B cell (primary cell): ENCODE measurements at places on chromosomes 5 and 9. TPM values are rescaled to one million over a fixed set of nuclear protein-coding genes. Genes with fewer than 3 reads are reported as not detected.

- no peak overlapping the region for H3K4me3 ChIP-seq
- no peak overlapping the region for H3K27ac ChIP-seq
- H3K27me3 ChIP-seq, result no peaks in the 10 kb centered on the region
- DNase-seq, result no peak
Observed at GRCh38 chr5:116763987-116764866, 189.6 kb upstream of the SEMA6A start.

DNA sequence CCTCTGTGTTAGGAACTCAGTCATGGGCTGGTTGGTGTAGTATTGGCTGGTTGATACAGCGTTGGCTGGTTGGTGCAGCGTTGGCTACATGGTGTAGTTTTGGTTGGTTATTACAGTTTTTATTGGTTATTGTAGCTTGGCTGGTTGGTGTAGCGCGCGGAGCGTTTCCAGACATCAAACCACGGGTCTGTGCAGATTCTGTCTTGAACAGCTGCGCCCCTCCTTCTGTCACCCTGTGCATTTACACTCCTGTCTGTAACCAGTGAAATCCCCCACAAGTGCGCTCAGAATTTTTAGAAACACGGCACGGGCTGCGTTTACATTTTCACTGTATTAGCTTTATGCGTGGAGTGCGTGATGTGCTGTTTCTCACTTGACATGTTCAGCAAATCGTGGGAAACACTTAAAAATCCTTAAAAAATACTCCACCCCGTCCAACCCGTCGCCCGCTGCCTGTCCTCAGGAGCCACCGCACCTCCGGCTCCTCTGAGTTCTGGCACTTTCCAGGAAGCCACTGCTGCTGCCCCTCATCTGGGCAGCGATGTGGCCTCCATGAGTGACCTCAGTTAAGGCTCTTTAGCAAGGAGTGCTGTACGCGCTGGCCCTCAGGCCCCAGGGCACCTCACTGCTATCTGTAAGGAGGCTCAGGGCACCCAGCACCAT lies 20.8 kb downstream of the NKD2 start:
- H3K36me3 ChIP-seq, result no peaks in the 10 kb centered on the region
- H3K27ac ChIP-seq, result no peak overlapping the region
- no peak overlapping the region for H3K4me3 ChIP-seq
- no peaks in the 10 kb centered on the region for H3K27me3 ChIP-seq

The IL9 gene
- not detected in 2 replicates for polyA plus RNA-seq

DNA sequence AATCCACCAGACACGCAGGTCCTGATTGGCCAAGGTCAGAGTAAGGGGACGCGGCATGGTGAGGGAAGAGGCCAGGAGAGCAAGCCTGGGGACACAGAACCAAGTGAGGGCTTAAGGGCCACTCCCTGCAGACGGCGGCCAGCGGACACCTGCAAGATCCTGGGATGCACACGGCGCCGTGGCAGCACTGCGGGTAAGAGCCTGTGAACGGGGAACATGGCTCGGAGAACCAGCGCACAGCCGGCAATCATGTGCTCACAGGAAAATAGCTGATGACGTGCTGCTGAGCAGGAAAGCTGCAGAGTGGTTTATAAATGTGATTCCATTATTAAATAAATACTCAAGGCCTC lies 27.0 kb upstream of the NSMF start:
- no peak overlapping the region for H3K27ac ChIP-seq
- no peak for DNase-seq
- H3K27me3 ChIP-seq, result no peaks in the 10 kb centered on the region
- H3K36me3 ChIP-seq, result no peaks in the 10 kb centered on the region

- no peaks in the 10 kb centered on the region for H3K36me3 ChIP-seq
- no peak overlapping the region for H3K27ac ChIP-seq
- H3K27me3 ChIP-seq, result peaks cover 13% of the 10 kb centered on the region
Observed at GRCh38 chr9:109769250-109769649, 10.7 kb upstream of the PALM2AKAP2 start.

The DBH gene
- not detected in 2 replicates for polyA plus RNA-seq

The MELK gene
- 0.18 and 0.46 TPM in 2 replicates for polyA plus RNA-seq

The SH3GL2 gene
- not detected in 2 replicates for polyA plus RNA-seq

DNA sequence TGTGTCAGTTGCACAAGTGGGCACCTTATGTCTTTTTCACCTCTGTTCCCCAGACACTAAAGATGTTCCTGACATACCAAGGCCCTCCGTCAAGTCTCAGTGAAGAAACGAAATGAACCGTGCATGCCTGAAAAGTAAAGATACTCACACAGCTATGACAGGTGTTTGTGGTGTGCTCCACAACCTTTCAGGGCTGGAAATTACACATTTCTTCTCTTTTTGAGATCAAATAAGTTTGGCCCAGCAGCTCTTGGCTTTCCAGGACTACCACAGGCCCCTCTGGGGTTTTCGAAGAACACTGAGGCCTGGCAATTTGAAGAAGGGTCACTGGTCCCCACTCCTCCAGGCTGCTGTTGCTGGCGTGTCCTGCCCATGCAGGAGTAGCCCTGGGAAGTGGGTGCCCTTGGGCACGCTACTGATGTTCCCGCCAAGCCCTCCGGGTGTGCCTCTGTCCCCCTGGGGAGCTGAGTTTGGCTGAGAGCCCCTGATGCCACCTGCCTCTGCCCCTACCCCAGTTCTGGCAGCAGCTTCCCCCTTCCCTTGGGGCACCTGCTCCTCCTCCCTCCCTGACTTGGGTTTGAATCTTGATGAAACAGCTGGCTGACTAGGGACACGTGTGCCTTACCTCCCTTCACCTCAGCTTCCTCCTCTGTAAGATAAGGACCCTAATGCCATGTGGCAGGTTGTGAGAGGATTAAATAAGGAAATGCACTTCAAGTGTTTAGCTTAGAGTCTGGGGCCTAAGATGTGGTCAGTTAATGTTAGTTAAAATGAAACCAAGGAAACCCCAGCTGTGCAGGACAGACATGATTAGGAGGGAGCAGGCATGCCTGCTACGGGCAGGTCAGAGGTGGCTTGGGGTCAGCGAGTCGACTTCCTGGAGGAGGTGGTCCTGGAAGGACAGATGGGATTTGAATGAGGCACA lies 49.1 kb upstream of the GADD45G start:
- H3K27me3 ChIP-seq, result no peaks in the 10 kb centered on the region
- no peak overlapping the region for H3K27ac ChIP-seq
- DNase-seq, result peak; percentile 30

The GADD45G gene
- 4.3 and 6.1 TPM in 2 replicates for polyA plus RNA-seq

DNA sequence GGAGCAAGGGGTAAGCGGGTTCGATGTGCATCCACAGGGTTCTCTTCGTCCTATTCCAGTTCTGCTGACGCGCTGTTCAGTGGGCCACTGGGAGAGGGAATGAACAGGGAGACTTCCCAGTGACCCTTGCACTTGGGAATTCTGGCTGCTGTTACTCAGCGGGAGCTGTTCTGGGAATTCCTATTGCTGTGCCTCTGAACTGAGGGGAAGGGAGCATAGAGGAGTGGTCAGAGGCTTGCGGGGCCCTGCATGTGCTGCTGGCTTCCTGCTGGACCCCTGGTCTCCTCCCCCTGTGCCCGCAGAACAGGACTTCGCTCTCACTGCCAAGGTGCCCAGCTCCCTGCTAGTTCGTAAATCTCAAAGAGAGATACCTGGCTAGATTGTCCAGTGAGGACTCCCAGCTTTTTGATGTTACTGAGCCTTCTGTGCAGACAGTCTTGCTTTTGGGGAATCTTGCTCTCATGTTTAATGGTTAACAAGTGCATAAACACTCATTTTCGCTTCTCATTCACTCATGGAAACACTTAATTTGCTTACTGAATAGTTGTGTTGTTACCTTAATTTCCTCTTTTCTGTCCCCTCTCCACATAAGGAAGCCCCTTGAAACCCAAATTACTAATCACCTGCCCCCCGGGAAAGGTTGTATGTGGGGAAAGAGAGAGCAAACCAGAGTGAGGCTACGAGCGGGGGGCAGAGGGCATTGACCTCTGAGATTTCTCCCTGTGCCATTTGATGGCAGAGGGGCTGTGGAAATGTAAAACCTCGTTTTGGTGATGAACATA lies 5.9 kb downstream of the TRIO start:
- peak; percentile 32 for DNase-seq
- H3K36me3 ChIP-seq, result no peaks in the 10 kb centered on the region
- peaks cover 71% of the 10 kb centered on the region for H3K4me1 ChIP-seq
- no peaks in the 10 kb centered on the region for H3K27me3 ChIP-seq
- H3K27ac ChIP-seq, result peak overlapping the region; percentile 27
- H3K4me3 ChIP-seq, result peak overlapping the region; percentile 14

DNA sequence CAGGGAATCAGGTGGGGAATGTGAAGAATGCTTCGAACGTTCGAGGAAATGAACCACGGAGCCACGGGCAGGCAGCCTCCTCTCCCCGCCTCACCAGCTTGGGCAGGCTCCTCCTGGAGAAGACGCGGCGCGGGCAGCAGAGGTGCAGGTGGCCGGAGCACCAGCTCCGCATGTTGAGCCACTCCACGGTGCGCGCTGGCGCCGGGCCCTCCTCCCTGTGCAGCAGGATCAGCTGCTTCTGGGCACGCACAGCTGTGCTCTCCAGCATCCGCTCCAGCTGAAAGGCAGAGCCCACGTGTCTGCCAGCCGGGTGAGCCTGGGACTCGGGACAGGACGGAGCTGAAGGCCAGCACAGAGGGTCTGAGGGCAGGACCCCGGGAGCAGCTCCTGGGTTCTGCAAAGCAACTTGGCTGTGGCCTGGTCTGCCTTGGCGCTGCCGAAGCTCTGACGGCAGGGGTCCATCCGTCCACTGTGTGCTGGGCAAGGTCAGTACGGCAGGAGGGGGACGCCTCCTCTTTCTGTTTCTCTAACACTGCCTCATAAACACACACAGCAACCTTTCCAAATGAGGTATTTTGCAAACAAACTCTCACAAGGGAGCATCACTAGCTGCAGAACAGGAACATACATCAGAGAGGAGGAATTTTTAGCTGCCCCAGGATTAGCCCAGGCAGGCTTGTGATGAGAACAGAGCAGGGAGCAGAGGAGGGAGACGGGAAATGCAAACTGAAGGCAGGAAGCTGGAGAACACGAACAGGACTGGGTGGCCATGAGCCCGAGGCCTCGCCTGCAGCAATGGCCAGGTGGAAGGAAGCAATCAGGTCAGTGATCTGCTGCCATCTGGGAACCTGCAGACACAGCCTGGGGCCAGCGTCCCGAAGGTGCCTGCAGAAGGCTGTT lies 20.1 kb upstream of the NSMF start:
- no peaks in the 10 kb centered on the region for H3K36me3 ChIP-seq
- no peak overlapping the region for H3K27ac ChIP-seq
- no peak overlapping the region for H3K4me3 ChIP-seq
- no peak for DNase-seq

DNA sequence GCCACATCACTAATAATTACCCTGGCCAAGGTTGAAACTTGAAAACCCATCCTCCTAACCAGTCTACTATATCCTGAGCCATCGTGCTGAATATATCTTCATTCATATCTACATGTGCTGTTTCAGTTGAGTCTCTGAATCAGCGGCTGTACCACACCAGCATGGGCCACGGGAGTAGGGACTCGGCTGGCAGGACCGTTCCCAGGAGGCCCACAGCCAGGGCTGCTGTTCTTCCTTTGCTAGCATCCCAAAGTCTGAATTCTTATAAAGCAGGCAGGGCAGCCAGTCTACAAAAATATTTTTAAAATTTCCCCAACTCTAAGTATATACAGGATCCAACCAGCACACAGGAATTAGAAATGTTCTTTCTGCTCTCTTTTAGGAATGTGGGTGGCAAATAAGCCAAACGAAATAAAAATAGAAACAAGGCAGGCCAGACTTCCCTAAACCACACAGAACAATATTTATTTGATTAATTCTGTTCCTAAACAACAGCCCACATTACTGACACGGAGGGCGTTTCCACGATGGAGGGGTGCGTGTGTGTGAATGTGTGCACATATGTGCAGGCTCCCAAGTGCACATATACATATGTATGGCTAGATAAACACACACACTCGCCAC lies 42.8 kb upstream of the EQTN start:
- H3K4me1 ChIP-seq, result peaks cover 11% of the 10 kb centered on the region
- no peaks in the 10 kb centered on the region for H3K27me3 ChIP-seq
- no peak overlapping the region for H3K27ac ChIP-seq
- H3K36me3 ChIP-seq, result no peaks in the 10 kb centered on the region

- H3K36me3 ChIP-seq, result no peaks in the 10 kb centered on the region
- no peak overlapping the region for H3K27ac ChIP-seq
- H3K4me3 ChIP-seq, result no peak overlapping the region
- peaks cover 3% of the 10 kb centered on the region for H3K27me3 ChIP-seq
- H3K4me1 ChIP-seq, result no peaks in the 10 kb centered on the region
Observed at GRCh38 chr9:69936427-69936826, 107.2 kb upstream of the MAMDC2 start.

GRCh38 chr9:134966697-134967546 lies 49.2 kb upstream of the FCN1 start:
- H3K36me3 ChIP-seq, result no peaks in the 10 kb centered on the region
- H3K4me1 ChIP-seq, result no peaks in the 10 kb centered on the region
- H3K27ac ChIP-seq, result no peak overlapping the region
- no peaks in the 10 kb centered on the region for H3K27me3 ChIP-seq

- no peaks in the 10 kb centered on the region for H3K4me1 ChIP-seq
- H3K27ac ChIP-seq, result no peak overlapping the region
- no peaks in the 10 kb centered on the region for H3K27me3 ChIP-seq
- DNase-seq, result no peak
Observed at GRCh38 chr9:133074111-133074651, 12.4 kb downstream of the CEL start.

The RASGEF1C gene
- not detected in 2 replicates for polyA plus RNA-seq

The TRIM36 gene
- 0.06 and 0.22 TPM in 2 replicates for polyA plus RNA-seq

The ITGA1 gene
- 0.01 TPM in 1 of 2 replicates, not detected in the other for polyA plus RNA-seq

The SLC6A3 gene
- polyA plus RNA-seq, result 0.01 and 0.19 TPM in 2 replicates

GRCh38 chr5:6494939-6495338 lies 46.3 kb downstream of the UBE2QL1 start:
- H3K36me3 ChIP-seq, result no peaks in the 10 kb centered on the region
- no peaks in the 10 kb centered on the region for H3K27me3 ChIP-seq
- DNase-seq, result no peak
- no peak overlapping the region for H3K4me3 ChIP-seq

GRCh38 chr5:38916802-38917201 lies 71.0 kb downstream of the OSMR start:
- H3K36me3 ChIP-seq, result no peaks in the 10 kb centered on the region
- H3K27ac ChIP-seq, result no peak overlapping the region
- no peaks in the 10 kb centered on the region for H3K4me1 ChIP-seq
- no peak for DNase-seq

- no peak for DNase-seq
- no peaks in the 10 kb centered on the region for H3K36me3 ChIP-seq
- no peak overlapping the region for H3K27ac ChIP-seq
- H3K4me1 ChIP-seq, result peaks cover 3% of the 10 kb centered on the region
- peaks cover 3% of the 10 kb centered on the region for H3K27me3 ChIP-seq
Observed at GRCh38 chr5:87776785-87777184, 364.1 kb upstream of the CCNH start.
